Brain (organoid and tissue), 16 donors: ENCODE measurements at places on chromosomes 2 and 18.

DNA sequence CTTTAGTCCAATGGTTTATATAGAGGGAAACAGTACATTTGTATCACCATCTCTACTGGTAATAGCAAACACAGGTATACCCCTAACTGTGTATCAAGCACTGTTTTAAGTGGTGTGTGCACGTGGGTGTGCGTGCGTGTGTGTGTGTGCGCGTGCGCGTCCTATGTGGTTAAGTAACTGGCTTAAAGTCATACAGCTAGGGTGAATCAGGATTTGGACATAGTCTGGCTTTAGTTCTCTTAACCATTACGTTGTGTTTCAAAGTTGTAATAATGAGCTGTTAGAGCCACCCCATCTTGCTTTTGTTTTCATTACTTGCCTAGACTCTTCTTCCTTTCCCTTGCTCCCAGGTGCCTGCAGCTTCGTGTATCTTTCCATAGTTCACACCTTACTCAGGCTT, 2.1 kb downstream of the HADHB start:
- DNase-seq = no peak

- DNase-seq = no peak
Observed at GRCh38 chr18:46211816-46212215, 107.6 kb downstream of the HAUS1 start.

- DNase-seq = no peak
Observed at GRCh38 chr18:11591957-11592356, 17.4 kb upstream of the SLC35G4 start.

DNA sequence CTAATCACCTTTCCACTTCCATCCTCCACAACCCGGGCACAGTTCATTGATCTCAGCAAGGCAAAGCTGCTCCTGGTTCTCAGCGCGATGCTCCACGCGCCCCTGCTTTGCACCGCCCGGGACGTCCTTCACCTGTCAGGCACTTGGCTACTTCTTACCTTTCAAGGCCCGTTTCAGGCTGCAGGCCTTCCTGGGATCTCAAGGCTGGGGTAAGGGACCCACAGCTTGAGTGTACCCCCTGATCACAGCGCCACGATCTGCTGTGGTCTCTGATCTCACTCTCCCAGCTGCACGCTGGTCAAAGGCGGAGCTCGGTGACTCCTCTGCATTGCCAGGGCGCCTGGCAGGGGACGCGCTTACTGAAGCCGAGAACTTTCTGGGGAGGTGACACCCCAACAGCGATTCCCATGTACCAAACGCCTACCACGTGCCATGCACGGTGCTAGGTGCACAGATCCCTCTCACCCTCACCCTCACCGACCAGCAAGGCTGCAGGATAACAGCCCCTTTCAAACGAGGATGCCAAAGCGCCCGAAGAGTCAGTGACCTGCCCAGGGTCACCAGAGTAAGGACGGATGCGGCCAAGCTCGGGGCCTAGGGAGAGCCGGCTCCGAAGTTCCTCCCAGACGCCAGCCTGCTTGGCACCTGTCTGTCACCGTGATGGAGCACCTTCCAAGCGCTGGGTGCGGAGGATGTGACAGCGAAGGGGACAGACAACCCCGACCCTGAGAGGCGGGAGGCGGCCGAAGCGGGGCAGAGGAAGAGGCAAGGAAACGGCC, 818 bp downstream of the ITGB1BP1 start:
- peak; percentile 39 for DNase-seq

DNA sequence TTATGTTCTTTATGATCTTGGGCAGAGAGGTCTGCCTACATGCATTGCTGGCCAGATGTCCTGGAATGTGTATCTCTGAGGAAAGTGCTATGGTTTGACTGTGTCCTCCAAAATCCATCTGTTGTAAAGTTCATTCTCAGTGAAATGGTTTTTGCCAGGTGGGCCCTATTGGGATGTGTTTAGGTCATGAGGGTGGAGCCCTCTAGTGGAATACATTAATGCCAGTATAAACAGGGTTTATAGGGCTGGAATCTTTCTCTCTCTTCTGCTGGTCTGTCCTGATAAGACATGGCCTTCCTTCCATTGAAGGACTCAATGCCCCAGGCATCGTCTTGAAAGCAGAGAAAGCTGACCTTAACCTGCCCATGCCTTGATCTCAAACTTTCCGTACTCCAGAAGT, 258.5 kb downstream of the RPIA start:
- no peak for DNase-seq

DNA sequence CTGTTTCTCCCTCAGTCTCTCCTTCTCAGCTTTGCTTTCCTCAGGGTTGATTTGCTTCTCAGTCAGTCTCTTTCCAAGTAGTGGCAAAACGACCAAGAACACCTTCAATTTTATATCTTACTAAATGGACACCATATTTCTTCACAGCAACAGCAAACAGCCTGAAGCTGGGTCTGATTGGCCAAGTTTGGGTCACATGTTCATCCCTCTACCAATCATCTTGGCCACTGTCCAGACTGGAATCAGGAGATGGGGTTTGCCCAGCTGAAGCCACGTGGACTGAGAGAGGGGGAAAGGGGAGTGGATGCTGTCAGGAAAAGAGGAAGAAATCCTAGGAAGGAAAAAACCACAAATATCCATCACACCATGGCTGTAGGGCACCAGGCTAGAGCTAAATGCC, 42.0 kb upstream of the ACMSD start:
- no peak for DNase-seq

GRCh38 chr2:216362730-216363129, 9.6 kb downstream of the MARCHF4 start:
- DNase-seq = peak; percentile 68

DNA sequence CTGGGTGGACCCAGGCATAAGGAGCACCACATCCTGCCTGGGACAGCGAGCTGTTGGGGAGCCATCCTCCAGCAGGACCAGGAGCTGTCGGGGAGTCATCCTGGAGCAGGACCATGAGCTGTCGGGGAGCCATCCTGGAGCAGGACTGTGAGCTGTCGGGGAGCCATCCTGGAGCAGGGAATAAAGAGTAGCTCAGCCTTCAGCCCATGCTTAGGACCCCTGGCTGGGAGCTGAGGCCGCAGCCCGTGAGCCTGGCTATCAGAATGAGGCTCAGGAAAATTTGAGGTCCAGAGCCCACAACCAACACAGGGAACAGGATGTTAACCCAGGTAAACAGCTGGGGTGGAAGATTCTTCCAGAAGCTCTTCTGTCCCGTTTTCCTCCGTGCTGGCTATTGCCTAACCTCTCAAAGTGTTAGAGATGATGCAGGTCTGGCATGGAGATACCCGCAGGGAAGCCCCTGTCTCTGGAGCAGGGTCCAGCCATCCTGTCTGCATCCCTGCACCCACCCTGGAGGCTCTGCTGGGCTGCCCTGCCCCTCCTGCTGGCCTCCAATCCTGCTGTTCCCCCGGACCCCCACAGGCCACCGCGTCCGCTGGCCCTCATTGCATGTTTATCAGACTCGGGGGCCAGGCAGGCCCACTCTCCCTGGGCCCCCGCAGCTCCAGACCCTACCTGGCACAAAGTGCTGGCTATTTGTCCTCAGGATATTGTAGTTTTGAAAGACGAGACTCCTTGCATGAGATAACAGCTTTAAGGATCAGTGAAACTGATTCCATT, 243.5 kb upstream of the MYT1L start:
- DNase-seq = no peak

DNA sequence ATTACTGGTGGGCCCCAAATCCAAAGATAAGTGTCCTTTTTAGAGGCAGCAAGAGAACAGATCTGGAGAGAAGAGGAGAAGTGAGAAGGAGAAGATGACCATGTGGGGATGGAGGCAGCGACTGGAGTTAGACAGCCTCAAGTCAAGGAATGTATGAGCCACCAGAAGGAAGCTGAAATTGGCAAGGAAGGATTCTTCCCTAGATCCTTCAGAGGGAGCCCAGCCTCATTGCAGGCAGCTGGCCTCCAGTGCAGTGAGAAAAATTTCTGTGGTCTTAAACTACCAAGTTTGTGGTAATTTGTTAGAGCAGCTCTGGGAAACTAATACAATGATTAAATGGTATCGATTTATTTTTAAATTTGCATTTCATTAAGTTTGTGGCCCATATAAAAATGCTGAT, 167.9 kb downstream of the NCKAP5 start:
- no peak for DNase-seq

DNA sequence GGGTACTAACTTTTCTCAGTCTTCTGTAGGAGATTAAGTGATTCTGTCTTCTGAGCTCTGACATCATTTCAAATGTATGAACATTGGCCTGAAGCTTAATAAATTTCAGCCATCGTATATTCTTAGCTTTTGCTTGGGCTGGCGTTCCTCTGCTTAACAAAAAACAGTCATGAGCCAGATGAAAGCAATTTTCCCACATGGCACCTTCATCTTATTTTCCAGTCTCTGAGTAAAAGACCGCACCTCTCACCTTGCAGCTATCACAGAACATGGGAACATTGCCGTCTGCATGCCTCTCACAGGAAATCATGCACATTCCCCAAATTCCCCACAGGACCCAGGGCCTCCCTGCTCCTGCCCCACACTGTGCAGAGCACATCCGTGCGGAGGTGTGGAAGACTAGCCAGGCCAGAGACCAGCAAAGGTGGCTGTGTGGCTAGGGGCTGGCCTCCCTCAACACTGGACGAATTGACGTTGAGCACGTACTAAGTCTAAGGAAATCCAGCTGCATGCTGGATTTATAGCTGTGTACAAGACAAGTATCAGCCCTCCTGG, 531.8 kb upstream of the ID2 start:
- no peak for DNase-seq

GRCh38 chr2:27322301-27322765, 564 bp downstream of the MPV17 start:
- no peak for DNase-seq

- no peak for DNase-seq
Observed at GRCh38 chr2:29114586-29114945, 649 bp upstream of the CLIP4 start.

GRCh38 chr18:21855432-21855831, 114.8 kb downstream of the MIB1 start:
- DNase-seq = no peak

GRCh38 chr2:182064019-182064778, 78.5 kb downstream of the PPP1R1C start:
- no peak for DNase-seq
